ENCODE measurements at places on chromosomes 5 and 9.

GRCh38 chr5:171957591-171958251 is 48.7 kb downstream of the FBXW11 start:
- DNase-seq = no peak

GRCh38 chr5:68543212-68543611 is 327.7 kb downstream of the PIK3R1 start:
- no peak for DNase-seq

DNA sequence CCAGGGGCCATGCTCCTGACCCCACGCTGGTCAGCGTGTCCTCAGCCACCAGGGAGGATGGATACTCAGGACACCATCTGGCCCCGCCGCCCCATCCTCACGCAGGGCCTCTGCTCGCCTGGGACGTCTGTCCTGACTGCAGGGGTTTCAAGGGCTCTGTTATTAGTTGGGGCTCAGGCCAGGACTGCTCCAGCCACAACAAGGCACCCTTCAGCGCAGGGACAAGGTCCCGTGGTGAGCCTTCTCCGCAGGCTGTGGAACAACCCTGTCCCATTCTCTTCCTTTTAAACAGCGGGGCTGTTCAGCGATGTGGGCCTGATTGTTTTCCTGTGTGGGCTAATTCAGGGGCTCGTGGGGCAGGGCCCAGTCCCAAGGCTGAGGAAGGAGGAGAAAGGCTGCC is 61.6 kb downstream of the SEMA4D start:
- DNase-seq = no peak

GRCh38 chr5:67187006-67187715 is 9.4 kb downstream of the CD180 start:
- no peak for DNase-seq

- DNase-seq = no peak
These were observed 273.7 kb upstream of the DMRT1 start for GRCh38 chr9:567747-568305.

- no peak for DNase-seq
These were observed 1.0 kb downstream of the MSX2 start for GRCh38 chr5:174725261-174725990.

DNA sequence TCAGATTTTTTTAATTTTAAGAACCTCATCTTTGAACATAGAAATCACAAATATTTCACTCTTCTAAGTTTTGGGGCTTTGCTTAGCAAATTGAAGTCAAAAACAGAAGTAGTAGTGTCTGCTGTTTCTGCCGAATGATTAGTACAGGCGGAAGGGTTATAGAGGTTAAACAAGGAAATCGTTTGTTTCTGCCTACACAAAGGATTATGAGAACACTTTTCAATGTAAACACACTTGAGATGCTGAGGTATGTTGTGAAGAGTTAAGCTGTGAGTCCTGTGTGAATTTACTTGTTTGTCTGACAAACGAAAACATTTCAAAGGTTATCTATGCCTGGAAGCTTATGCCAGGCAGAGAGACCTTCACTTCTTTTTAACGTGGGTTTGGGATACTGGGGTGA is 224.8 kb downstream of the CETN3 start:
- DNase-seq = no peak

- no peak for DNase-seq
These were observed 175.1 kb downstream of the CCDC192 start for GRCh38 chr5:127878174-127878750.

GRCh38 chr9:4226331-4227250 is 73.3 kb downstream of the GLIS3 start:
- no peak for DNase-seq

GRCh38 chr5:90628492-90628891 is 69.9 kb downstream of the ADGRV1 start:
- no peak for DNase-seq

Measured in stimulated activated CD4-positive, alpha-beta T cell treated with anti-CD3 and anti-CD28 coated beads, Interleukin-1b, Interleukin-23, amount 100 ng/mL, for 1 hour (primary cell).